ENCODE measurements at places on chromosomes 13 and 19.

- DNase-seq = no peak
These were observed 360.0 kb downstream of the DCT start for GRCh38 chr13:94119360-94119936.

GRCh38 chr19:46622118-46622446 is 2.8 kb downstream of the PTGIR start:
- DNase-seq = no peak

- no peak for DNase-seq
These were observed 333.2 kb downstream of the DNAJC15 start for GRCh38 chr13:43356567-43356966.

DNA sequence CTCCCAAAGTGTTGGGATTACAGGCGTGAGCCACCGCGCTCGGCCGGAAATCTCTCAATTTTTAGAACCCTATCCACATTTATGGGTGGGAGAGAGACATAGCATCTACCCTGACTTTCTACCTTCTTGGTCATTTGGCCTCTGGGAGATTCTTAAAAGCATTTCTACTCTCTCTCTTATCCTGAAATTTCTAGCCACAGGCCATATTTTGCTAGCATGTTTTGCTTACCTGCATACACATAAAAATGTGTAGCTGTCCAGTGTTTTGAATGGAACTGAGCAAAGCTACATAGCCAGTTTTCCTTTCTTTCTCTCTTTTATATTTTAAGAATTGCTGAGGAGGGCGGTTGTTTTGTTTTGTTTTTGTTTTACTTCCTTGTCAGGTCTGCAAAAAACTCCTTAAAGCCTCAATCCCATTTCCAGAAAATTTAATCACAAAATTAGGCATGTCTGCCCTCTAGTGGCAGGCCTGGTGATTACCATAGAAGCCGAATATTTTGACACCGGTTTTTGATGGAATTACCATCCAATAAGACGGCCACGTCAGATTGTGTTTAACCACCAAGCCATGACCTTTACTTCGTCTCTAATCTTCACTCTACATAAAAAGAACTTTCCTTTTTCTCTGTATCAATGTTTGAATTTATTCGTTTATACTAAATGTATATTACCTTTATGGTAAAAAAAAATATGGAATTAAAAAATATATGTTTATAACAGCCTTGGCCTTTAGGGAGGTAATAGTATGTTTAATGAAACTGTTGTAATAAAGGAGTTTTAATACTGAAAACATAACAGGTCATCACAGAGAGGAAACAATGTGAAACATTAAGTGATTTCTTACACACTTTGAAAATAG is 34.4 kb upstream of the OXGR1 start:
- peak; percentile 39 for DNase-seq

DNA sequence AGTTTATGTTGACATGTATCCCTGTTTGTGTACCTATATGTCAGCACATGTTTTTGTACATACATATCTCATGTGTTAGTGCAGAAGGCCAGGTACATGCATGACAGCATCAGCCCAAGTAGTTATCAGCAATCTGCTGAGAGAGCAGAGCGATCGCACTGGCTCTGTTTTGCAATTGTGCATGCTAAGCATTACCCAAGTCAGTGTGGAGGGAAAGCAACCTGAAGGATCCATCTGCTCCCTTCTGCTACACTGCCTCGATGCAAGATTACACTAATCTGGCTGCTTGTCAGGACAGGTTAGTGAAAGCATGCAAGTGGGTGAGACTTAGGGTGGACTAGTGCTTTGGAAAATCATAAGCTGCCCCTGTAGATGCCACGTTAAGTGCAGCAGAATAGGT is 211.8 kb downstream of the PCCA start:
- no peak for DNase-seq

DNA sequence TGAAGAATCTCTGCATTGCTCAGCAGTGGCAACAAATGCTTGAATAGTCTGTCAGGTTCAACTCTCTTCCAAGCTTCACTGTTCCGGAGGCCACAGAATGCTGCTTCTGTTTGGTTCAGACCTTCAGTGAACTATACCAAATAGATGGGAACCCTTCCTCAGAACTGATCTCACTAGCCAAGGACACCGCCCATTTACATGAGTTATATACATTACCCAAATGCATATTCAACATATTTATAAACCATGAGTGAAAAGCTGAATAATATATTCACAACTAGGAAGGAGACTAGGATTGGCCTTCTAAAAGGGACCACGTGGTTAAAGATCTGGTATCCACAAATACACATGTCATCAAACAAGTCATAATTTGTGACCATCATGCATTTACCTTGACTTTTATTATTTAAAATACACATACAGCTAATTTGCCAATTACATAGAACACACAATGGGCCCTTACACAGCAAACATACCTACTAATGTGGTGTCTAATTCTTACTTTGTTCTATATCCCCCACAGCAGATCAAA is 49.3 kb downstream of the ENOX1 start:
- DNase-seq = no peak

Data from NCI-H774 (cell line).